ENCODE measurements at places on chromosomes 1 and 21.

GRCh38 chr1:223724376-223724775 lies 12.0 kb downstream of the CAPN2 start:
- no peak for DNase-seq

- DNase-seq, result no peak
Observed at GRCh38 chr1:222370081-222370912, 177.6 kb downstream of the HHIPL2 start.

DNA sequence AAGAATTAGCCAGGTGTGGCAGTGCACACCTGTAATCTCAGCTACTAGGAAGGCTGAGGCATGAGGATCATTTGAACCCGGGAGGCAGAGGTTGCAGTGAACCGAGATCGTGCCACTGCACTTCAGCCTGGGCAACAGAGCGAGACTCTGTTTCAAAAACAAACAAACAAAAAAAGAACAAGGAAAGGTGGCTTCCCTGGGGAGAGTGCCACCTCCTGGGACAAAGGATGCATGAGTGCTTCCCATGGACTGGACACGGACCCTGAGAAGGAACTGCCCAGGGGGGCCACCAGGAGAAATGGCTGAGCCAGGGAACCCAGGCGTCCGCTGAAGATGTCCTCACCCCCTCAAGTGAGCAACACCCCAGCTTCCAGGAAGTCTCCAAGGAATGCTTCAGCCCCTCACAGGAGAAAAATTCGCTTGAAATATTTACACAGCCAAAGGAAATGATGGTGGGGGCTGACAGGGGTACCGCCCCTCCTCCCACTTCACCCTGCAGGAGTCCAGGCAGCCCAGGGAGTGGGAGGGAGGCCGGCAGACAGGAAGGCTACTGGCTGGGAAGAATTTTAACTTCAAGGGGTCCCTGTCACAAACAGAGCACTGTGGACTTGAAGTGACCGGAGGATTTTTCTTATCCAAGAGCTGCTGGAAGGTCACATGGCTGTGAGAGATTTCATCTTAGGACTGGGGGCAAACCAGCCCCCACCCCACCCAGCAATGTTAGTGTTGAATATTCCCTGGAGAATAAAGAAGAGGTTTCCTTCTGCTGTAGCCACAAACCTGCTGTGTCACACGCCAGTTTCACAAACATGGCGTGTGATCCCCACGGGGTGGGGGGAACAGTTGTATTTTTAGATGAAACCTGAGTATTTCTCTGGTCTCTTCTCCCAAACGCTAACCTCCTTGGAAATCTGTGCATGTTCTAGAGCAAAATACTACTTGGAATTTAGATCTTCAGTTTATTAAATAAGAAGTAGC lies 90.8 kb upstream of the SLC25A33 start:
- DNase-seq, result no peak

DNA sequence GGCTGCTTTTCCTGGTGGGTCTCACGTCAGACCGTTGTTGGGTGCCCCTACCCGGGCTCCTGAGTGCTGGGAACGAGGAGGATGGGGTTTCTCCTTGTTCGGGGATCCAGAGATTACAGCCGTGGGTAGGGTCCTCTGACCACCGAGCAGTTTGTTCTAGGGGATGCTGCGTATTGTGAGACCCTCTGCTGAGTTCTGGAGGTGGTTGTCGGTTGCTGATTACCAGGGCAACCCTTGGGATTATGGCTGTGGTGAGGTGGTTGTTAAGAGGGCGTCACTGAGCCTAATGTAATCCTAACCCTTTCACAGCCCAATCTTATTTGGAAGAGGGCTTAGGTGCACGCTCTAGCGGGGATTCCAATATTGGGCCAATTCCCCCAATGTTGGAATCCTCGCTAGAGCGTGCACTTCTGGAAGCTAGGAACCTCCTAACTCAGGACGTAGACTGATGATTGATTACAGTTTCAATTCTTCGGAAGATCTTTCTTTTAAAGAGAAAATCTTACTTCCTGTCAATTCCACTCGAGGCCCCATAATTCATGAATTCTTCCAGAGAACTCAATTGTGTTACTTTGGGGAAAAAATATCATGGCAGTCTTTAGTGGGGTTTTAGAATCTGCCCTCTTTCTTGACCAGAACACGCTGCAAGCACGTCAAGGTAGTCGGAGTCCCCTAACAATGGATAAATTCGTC lies 483 bp downstream of the TCEANC2 start:
- no peak for DNase-seq

GRCh38 chr1:30912224-30912623 lies 3.7 kb upstream of the SDC3 start:
- DNase-seq, result no peak

DNA sequence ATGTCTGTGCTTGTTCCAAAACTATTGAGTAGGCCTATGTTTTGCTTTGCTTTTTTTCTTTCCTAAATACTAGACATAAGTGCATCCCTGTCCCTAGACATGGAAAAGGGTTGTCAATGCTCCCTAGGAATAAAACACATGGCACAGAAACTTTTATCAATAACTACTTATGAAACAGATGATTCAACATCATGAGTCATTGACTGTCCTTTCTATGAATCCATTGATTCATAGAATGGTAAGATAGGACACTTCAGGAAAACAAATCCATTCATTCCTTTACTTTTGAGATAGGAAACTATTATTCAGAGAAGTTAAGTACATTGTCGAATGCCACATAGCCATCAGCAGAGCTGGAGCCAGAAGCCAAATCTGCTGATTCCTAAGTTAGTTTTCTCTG lies 147.5 kb downstream of the TSEN15 start:
- DNase-seq, result no peak

DNA sequence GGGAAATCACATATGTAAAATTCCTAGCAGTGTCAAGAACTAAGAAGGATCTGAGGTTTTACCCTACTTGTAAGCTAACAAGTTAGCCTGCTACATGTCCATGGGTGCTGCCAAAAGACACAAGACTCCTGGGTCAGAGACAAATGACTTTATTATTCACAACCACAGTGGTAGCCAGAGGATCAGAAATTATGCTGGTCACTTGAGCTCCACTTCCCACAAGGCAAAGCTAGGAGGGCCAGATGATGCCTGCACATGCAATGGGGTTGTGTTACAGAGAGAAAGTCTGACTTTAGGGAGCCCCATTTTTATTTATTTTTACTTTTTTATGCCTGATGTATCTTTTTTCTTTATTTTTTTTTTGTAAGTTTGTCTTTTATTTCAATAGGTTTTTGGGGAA lies 136.8 kb downstream of the S1PR1 start:
- no peak for DNase-seq

DNA sequence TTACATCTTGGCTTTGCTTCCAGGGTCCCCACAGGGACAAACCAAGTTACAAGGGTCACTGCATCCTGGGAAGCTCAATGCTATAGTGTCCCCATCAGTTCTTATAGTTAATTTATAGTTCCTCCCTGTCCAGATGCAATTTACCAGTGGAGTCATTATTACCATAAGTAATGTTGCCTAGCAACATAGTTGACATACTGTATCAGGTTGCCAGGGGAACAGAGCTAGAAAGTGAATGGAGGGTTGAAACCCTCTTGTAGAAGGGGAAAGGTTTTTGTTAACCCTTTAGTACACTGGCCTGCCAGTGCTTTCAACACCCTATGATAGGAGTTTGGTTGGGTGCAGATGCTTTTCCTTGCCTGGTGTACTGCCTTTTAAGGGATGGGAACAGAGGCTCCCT lies 34.3 kb upstream of the TTC4 start:
- DNase-seq, result no peak

DNA sequence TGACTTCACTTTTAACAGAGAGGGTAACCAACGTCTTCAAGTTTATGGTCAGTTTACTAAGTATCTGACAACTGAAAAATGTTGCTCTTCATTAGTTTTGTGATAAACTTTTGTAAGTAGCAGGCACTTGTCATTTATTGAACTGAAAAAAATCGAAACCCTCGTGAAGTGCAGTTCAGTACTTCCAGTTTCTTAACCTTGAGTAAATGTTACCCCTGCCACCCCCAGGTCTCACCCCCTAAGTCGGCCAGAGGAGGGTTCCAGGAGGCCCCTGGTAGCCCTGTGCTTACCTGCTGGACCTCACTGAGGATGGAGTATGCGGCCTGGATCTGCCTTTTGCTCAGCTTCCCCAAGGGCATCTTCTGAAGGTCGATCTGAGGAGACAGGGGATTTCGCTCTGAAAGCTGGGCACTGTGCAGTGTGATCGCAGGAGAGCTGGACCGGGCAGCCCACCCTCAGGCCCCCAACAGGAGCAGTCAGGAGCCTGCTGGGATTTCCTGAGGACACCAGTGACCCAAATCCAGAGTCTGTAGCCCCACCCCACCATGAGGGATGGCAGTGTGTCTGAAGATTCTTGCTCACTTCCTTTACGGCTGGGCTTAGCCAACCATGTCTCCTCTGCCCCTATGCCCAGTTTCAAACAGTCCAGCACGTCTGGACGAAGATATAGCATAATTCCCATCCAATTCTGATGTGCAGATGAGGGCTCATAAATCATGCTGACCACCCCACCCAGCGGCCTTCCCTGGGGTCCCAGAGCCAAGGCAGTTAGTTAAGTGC lies 37.6 kb downstream of the PARP1 start:
- DNase-seq, result peak; percentile 62

GRCh38 chr1:3444736-3445135 lies 9.7 kb upstream of the ARHGEF16 start:
- no peak for DNase-seq

- no peak for DNase-seq
Observed at GRCh38 chr1:200665861-200666260, 3.8 kb downstream of the DDX59 start.

GRCh38 chr1:75616436-75617433 lies 5.8 kb upstream of the SLC44A5 start:
- DNase-seq, result no peak

GRCh38 chr1:170853302-170853701 lies 82.0 kb upstream of the MROH9 start:
- no peak for DNase-seq

GRCh38 chr1:155322571-155322952 lies 1.9 kb downstream of the RUSC1 start:
- no peak for DNase-seq

GRCh38 chr21:44756423-44757185 lies 45.0 kb downstream of the UBE2G2 start:
- DNase-seq, result no peak

DNA sequence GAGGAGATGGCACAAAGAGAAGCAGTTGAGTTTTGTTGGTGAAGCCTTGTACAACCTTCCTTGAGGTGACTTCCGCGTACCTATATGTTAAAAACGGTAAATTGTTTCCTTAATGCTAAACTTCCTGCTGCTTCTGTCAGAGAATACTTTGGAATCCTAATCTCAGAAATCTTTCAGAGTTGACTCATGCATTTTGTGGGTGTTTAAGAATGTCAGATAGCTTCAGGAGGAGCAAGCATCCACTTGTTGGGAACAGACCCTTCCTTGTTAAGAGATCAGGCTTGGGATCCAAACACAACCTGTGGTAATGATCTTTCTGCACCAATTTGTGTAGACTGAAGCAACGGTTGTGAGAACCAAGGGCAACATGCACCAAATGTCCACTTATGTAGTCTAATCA lies 29.5 kb downstream of the AK4 start:
- no peak for DNase-seq

DNA sequence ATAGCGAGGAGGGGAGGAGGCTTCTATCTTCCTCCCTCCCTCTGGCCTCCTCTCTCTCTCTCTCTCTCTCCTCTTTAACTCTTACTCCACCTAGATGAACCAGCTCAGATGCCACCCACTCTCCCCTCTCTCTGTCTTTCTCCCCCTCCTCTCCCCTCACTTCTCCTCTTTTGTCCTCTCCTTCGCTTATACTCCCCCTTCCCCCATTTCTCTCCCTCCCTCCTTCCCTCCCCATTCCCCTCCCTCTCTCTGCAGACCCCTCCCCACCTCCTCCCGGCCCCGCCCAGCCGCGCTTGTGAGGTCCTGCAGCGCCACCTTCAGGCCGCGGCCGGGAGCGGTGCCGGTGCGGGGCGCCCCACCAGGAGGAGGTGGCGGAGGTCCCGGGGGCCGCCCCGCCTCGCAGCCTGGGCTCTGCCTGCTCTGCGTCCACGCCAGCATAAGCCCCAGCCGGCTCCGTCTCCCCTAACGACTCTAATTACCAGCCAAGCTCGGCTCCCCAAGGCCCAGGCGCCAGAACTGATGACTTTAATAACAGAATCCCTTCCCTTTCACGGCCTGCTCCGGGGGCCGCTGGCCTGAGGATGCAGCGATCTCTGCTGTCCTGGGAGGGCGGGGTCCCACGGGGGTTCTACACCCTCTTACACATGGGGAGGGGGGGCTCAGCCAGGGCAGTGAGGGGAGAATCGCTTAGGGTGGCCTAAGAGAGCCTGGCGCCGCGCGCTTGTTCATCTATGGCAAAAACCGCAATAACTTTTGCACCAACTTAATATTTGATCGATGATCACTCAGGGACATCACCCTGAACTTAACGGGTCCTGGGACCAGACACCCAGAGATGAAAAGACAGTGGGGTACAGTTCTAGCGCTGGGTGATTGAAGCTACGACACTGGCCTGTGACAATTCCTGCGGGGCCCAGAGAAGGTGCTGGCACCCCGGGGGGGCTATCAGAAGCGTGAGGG lies 637.3 kb downstream of the MATN1 start:
- DNase-seq, result peak; percentile 36

DNA sequence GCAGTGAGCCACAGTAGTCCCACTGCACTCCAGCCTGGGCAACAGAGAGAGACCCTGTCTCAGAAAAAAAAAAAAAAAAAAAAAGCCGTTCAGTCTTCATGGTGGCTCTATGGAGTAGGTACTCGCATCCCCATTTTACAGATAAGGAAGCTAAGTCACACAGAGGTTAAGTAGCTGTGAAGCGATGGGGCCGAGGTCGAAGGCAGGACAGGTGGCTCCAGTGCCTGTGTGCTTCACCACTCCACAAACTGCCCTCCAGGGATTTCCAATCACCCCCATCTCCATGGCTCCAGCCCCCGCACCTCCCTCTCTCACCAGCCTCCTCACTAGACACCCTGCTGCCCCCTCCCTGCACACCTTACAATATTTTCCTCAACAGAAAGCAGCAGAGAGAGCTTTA lies 61.9 kb downstream of the SYF2 start:
- no peak for DNase-seq

- no peak for DNase-seq
Observed at GRCh38 chr1:111161843-111162487, 21.9 kb downstream of the CEPT1 start.

- DNase-seq, result no peak
Observed at GRCh38 chr1:166174108-166174507, 7.3 kb upstream of the FAM78B start.

- DNase-seq, result no peak
Observed at GRCh38 chr1:218636548-218636947, 291.4 kb downstream of the TGFB2 start.

DNA sequence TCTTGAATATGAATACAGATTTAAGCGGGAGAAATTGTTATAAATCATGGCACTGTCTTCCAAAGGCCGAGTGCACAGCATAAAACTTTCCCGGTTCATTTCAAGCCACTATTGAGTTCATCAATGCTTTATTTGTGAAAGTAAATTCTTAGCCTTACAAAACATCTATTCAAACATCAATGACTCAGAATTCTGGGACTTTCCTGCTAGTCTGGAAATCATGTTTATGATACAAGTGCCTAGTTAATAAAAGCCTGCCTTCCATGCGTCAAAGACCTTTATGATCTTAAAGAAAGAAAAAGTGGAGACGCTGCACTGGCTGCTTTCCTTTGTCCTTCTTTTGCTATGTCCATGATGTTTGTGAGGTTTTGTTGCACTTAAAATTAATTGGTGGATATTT lies 137.7 kb downstream of the SETD4 start:
- DNase-seq, result no peak

Measured in GM19239 (cell line).